Cardiac fibroblast (primary cell): ENCODE measurements at places on chromosomes 13 and 19.

GRCh38 chr13:26660185-26660584 lies 100.4 kb downstream of the GPR12 start:
- no peak for DNase-seq

- no peak for DNase-seq
Observed at GRCh38 chr19:18153556-18154134, 682 bp downstream of the PIK3R2 start.

DNA sequence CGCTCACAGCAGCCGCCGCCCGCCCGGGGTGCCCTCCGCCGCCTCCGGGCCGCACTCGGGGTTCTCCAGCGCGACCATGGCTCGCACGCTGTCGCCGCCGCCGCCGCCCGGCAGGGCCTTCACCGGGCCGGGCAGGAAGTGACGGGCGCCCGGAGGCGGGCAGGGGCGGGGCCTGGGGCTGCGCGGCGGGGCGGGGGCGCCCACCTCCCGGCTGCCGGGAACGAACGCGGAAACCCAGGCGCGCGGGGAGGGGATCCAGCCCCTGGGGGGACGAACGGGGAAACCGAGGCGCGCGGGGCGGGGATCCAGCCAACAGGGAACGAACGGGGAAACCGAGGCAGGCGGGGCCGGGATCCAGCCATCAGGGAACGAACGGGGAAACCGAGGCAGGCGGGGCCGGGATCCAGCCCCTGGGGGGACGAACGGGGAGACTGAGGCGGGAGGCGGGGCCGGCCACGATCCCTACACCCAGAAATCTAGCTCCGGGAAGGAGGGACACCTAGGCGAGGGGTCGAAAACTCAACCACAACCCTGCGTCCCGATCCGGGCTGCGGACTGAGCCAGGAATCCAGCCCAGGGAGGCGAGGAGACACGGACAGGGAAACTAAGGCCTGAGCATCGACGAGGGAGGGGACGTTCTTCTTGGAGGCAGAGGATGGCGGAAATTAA lies at the start of gene R3HDM4:
TSS of gene R3HDM4 (minus strand) at position 140 of the 669 bp plus-strand sequence. CDS start at position 78, 62 bp downstream.
- DNase-seq: peak; percentile 71

DNA sequence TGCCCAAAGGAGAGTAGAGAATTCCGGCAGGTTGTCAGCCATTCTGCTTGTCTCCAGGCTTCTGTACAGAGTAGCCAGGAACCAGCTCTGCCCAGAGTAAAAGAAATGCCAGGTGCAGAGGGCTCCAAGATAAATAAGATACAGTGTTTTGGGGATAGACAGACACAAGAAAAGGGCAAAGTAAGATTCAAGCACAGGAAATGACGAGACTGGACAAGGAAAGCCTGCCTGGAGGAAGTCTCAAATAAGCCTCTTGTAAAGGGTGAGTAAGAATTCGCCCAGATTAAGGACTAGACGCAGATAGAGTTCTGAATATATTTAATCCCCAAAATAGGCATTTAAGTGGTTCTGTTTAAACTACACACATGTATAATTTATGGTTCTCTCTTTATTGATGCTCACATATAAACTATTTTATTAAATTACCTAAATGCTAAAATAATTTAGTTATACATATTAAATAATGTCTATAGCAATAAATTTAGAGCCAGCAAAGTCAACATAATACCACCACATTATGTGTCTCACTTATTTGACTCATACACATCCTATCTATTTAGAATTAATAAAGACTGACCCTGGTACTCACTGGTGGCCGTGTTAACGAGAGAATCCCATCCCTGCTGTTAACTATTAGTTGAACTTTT lies 98.4 kb upstream of the RAP2A start:
- no peak for DNase-seq

- DNase-seq: no peak
Observed at GRCh38 chr13:22080832-22081231, 410.0 kb downstream of the FGF9 start.

DNA sequence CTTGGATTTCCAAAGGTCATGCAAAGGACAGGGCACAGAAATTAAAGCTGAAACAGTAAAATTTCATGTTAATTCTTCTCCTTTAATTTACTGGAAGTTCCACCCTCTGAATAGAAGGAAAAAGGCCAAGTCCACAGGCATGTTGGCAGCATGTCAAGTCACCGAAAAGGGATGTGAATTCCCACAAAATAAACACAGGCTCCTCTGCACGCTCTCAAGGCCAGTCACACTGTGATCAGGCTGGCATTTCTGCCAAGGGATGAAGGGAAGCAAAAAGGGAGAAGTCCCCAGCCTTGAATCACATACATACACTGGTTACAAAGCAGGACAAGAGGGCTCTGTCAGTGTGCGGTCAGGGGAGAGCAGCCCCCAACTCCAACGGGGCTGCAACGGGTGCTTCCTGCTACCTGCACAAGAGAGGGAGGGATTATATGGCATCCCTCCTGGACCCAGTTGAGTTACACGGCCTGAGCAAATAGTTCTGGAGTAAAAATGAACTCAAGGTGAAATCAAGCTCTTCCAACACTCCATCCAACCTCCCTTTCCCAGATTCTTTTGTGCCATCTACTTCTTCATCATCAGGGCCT lies 6.9 kb downstream of the DCLK1 start:
- DNase-seq: peak; percentile 82

DNA sequence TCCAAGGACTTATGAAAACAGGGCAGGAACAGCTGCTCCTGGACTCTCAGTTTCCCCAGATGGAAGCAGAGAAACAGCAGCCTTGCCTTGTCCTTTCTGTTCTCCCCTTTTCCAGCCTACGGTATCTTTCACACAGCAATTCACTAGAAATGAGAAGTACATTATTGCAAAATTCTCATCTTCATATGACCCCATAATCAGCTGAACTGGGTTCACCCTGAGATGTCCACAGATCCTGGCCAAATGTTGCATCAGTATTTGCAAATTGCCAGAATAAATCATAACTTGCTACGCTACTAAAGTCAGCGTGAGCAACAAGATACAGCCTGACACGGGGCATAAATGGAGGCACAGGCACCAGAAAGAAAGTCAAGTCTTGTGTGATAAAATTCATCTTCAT lies 16.1 kb downstream of the VSTM1 start:
- no peak for DNase-seq

DNA sequence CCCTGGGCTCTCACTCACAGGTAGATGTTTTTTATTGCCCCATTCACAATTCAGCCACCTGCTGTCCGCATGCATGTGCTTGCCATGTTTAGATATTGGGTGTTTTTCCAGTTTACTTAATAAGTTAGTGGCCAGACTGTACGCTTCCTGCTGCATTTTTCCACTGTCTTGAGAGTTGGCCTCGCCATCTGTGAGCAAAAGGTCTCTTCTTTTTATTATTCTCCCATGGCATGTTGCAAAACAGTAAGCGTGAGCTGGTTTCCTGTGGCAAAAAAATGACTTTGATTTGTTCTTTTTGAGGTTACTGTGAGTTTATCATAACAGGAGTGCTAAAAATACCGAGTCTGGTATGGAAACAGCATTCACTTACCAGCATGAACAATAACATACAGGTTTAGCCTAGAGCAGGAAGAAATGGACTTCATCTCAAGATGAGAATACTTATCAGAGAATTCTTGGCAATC lies 46.0 kb downstream of the SAE1 start:
- peak; percentile 91 for DNase-seq

DNA sequence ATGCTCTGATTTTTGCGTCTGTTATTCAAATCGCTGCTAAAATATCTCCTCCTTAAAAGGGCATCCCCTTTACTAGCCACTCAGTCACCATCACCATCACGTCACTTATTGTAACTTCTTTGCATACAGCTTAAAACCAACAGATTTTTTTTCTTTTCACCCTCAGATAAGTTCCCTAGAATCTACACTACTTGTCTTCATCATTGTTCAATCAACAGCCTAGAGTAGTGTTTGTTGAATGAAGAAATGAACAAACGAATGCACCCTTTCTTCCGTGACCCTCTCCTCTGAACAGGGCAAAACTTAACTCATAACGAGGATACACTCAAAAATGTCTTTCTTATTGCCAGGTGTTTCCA lies 1.1 kb upstream of the AKAP11 start:
- DNase-seq: no peak

DNA sequence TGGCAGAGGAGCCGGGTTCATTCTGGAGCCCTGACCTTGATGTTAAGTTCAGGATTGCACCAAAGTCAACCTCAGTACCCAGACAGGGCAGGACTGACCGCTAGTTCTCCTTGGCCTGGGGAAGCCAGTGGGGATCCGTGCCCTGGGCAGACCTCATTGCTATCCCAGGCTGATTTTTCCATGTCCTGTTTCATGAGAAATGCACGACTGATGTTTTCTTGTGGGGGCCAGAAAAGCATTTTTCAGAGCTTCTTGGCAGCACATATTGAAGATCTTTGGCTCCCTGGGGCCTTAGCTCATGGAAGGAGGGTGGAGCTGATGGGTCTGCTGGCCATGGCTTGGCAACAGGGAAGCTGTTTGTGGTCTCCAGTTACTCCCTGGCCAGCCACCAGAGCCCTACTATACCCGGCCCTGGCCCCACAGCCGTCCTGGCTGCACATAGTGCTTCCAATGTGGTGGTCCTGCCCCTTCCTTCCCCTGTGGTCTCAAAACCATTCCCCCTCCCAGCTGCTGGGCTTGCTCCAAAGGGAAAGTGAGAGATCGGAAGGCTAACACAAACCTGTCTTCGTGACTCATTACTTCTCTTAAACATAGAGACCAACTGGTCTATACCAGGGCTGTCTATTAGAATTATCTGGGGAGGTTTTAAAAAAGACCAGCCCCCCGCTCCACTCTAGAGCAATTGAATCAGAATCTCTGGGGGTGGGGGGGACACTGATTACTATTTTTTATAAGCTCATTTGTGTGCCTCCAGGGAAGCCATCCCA lies 11.2 kb downstream of the IL17D start:
- DNase-seq: peak; percentile 96

- DNase-seq: no peak
Observed at GRCh38 chr13:76812206-76812897, 73.9 kb downstream of the KCTD12 start.

DNA sequence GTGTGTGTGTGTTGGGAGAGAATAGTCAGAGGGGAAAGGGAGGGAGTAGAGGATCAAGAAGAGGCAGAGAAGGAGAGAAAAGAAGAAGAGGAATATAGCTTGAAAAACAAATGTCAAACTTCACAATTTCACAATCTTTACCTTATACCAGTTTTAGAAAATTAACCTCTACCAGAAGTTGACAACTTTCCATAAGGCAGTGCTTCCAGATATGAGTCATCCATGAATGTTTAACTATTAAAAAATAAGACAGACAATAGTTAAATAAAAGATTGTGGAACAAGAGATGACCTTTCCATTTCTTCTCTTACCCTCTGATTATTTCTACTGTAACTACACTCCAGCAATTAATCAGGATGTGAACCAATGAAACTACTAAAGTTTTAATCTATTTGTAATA lies 229.4 kb downstream of the ITGBL1 start:
- DNase-seq: no peak

DNA sequence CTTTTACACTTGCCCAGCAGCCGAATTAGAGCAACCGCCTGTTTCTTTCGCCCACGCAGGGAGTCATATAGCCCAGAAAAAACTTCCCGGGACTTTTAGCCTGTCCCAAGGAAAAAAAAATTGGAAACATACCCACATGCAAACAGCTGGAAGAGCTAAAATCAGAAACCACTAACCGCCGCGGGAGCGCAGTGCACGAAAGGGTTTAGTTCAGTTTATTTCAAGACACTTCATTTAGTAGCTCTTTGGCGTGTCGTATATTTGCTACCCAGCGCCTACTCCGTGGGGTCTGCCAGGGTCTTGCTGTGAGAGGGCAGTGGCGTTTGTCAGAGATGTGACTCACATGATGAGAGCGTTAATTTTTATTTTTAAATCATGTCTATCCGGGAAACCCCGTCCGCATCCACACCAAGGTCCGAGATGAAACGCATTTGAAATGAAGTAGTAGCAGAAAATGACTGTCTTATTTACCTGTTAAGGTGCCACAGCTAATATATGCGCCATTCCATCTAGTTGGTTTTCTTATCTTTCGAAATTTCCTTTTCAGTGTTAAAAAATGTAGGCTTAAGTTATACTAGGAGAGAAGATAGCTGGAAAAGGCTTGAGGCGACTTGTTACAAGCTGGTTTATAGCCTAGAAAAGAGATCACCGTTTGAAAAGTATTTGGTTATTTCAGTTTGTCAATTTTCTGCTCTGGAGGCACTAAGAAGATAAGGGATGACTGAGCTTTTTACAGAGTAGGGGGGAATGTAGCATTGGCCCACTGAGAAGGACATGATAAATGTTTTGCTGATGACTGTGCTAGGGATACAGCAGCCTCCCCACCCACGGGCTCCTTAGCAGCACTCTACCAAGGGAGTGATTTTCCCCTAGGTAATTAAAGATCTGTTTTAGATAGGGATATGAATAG lies 1.7 kb downstream of the KLF5 start:
- DNase-seq: peak; percentile 75

- DNase-seq: no peak
Observed at GRCh38 chr13:44399074-44399473, 25.4 kb downstream of the SERP2 start.

DNA sequence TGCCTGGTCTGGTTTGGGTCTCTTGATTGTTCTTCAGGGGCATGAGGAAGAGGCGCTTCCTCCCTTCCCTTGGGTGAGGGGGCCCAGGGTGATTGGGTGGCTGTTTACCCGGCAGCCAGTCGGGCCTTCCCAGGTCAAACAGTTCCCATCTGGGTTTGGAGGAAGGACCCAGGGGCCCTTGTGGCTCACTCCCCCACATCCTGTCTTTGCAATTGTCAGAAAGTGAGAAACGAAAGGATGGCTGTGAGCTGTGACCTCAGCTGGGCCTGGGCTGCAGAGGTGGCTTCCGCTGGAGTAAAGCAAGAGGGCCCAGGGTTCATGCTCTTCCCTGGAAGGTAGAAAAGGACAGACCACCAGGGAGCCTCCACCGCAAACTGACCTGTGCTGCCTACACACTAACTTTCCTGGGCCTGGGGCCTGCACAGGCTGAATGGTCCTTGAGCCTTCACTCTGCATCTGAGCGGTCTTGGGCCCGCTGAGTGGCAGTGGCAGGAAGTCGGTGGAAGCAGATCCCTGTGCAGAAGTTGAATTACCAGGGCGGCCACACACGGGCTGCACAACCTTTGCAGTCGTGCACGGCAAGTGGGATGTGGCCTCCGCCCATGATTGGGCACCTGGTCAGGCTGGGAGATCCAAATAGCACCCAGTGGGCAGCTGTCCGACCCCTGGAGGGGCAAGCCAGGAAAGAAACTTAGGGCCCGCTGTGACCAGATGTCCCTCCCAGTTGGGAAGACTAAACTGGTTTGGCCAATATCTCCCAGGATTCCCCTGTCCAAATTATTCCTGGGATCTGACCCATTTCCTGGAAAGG lies 5.3 kb upstream of the CD79A start:
- peak; percentile 6 for DNase-seq

DNA sequence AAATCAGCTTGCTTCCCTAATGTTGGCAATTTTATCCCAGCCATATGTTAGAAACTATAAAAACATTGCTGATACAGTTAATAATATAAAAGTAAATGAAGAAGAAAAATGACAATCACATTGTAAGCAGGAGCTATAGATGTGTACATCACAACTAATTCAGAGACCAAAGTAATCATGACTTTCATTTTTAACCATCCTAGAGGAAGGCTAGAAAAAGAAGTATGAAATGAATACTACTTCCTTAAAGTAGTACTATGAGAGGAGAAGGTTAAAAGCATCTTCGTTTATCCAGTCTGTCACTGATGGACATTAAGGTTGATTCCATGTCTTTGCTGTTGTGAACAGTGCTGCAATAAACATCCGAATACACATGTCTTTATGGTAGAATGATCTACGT lies 135.5 kb downstream of the IRS2 start:
- DNase-seq: no peak
